Hematopoietic multipotent progenitor cell treated with erythropoietin and hydrocortisone succinate and interleukin-3 and kit ligand, for 17 days (in vitro differentiated cells): ENCODE measurements at places on chromosomes 12 and 14.

GRCh38 chr14:92400579-92401444 lies 77.8 kb downstream of the SLC24A4 start:
- no peak for DNase-seq

- peak; percentile 55 for DNase-seq
These were observed 25.0 kb upstream of the CIT start for GRCh38 chr12:119902084-119902509.

GRCh38 chr12:53738406-53739213 lies 11.4 kb upstream of the CALCOCO1 start:
- no peak for DNase-seq

DNA sequence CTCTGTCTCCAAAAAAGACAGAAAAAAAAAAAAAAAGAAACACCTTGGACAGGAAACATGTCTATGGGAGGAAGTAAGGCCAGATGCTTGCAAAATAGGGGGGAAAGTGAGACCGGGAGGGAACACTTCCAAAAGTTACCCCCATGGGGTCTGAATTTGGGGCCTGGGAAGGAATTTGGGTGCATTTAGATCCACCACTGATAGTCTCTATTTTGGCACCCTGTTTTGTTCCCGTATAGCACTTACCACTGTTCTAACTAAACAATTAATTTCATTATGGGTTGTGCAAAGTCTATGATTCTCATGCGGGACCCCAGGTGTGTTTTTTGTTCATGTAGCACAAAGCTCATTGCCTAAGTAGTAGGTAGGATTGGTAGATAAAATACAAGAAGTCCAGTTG lies 1.4 kb upstream of the MLEC start:
- no peak for DNase-seq

DNA sequence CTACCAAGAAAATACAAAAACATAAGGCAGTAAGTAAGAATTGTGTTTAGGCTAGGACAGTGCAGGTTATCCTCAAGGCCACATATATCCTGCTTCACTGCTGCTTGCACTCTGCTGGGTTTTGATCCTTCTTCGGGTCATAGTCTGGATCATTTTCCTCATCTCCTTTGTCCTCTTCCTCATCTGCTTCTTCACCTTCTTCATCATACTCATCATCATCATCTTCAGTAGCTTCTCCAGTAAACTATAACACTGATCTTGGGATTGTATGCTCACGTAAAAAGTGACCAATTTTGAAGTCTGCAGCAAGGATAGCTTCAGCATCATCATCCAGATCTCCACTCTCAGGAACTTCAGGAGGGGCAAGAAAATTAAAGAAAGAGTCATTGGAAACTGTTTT lies 29.4 kb downstream of the YARS2 start:
- DNase-seq: no peak

GRCh38 chr14:106686533-106686932 lies 1160.2 kb downstream of the TMEM121 start:
- DNase-seq: no peak

- DNase-seq: no peak
These were observed 855.3 kb upstream of the FLRT2 start for GRCh38 chr14:84674636-84675035.

DNA sequence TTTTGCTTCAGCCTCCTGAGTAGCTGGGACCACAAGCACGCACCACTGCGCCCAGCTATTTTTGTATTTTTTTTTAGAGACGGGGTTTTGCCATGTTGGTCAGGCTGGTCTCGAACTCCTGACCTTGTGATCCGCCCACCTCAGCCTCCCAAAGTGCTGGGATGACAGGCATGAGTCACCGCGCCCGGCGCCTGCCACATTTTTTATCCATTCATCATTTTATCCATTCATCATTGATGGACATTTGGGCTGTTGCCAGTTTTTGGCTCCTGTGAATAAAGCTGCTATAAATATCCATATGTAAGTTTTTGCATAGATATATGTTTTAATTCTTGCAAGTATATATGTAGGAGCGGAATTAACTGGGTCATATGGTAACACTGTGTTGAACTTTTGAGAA lies 79.5 kb downstream of the DAAM1 start:
- DNase-seq: no peak

DNA sequence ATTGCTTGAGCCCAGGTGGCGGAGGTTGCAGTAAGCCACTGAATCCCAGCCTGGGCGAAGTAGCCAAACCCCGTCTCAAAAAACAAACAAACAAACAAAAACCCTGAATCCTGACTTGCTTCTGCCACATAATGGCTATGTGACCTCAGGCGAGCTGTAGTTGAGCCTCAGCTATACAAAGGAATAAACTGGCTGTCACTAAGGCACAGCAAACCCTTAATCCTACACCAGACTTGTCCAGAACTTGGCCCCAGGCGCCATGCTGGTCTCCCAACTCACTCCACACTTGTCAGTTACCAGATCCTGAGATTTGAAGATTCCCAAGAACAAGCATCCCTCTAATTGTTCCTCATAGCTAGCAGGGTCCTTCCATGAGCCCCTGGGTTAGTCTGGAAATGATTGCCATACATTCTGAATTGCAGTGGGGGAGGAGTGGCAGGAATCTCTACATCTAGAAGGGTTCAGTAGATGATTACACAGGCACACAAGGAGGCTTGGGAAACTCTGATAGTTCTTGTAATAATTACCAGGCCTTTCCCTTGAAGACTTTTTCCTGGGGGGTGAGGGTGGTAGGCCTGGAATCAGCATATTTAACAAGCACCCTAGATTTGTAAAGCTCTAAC lies 9.9 kb downstream of the MAP3K12 start:
- DNase-seq: no peak

DNA sequence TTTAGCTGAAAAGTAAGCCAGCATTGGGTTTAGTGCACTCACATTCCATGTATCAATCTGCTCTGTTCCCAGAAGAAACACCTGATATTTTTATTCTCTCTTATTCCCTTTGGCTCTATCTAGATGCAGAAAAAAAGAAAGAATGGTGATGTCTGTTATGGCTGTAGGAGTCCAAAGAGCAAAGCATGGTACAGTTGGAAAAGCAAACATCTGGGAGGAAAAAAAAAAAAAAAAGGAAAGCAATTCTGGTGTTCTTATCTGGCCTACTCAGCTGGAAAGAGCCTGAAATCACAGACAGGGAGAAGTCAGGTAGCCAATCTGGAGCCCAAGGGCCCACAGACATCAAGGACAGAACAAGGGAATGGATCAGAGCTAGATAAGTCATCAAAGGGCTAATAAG lies 293.9 kb downstream of the DUSP6 start:
- DNase-seq: no peak

- DNase-seq: no peak
These were observed 1086.5 kb downstream of the SLC6A15 start for GRCh38 chr12:83826112-83826511.

- DNase-seq: no peak
These were observed 182.2 kb downstream of the NOVA1 start for GRCh38 chr14:26415618-26416123.

DNA sequence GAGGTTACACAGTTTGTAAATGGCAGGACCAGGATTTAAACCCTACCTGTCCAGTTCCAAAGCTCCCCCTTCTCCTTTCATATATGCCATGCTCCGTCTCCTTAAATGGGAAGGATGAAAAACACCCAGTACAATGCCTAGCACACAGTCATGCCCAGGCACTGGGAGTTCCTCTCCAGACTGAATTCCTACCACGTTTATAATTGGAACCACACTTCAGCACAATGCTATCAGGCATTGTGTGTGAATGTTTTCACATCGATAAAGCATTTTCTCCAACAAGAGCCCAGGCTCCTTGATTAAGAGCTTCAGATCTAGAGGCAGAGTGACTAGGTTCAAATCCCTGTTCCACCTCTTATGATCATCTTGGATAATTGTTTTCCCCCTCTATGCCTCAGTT lies 2.7 kb upstream of the NUAK1 start:
- DNase-seq: no peak

DNA sequence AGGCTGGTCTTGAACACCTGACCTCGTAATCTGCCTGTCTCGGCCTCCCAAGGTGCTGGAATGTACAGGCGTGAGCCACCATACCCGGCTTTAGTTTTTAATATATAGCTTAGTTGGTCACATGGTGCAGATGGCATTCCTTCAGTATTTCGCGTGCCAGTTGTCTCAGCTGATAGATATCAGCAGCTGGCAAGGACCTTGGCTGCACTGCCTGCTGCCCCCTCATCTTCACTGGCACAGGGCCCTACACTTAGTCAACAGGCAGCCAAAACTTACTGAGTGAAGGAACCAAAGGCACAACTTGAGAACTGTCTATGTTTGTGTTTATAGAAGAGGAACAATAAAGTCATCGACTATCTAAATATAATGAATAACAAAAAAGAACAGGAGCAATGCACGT lies 31.0 kb downstream of the EID3 start:
- DNase-seq: peak; percentile 49

DNA sequence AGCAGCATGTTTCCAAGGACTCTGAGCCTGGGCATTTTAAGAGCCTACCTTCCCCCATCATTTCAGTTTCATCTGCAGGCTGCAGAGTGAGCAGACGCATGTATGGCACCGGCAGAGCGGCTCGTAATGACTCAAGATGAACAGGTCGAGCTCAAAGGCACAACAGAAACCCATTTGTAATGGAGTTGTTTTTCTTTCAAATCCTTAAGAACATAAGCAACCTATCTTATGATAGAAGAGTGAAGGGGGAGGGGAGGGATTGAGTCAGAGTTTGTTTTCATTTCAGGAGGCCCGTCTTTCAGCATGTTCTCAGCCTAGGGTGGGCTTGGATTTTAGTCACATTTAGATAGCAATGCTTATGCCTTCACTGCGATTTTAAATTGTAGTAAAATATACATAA lies 54.9 kb upstream of the CISTR start:
- DNase-seq: no peak

DNA sequence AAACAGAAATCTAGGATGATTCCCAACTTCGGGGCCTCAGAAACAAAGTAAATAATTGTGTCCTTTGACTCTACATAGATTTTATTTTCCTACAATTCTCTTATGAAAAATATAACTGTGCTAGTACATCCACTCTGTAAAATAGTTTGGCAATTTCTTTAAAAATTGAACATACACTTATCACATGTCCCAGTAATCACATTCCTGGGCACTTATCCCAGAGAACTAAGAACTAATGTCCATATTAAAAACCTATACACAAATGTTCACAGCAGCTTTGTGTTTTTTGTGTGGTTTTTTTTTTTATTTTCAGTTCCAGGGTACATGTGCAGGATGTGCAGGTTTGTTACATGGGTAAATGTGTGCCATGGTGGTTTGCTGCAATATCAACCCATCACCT lies 99.0 kb downstream of the KCNH5 start:
- no peak for DNase-seq
